ENCODE measurements at places on chromosomes 6 and 20. TPM values are rescaled to one million over a fixed set of nuclear protein-coding genes. Genes with fewer than 3 reads are reported as not detected.

CYP24A1 gene
- not detected for polyA plus RNA-seq

MOCS1 gene
- 0.59 TPM for polyA plus RNA-seq

DEFB124 gene
- polyA plus RNA-seq = not detected

POU5F1 gene
- not detected for polyA plus RNA-seq

RIMS4 gene
- polyA plus RNA-seq = not detected

ASIP gene
- polyA plus RNA-seq = 0.43 TPM

GRCh38 chr6:86936834-86937218, 502 bp upstream of the HTR1E start:
- DNase-seq = no peak

GRCh38 chr6:359261-360035, 32.1 kb upstream of the IRF4 start:
- no peak for DNase-seq

DNA sequence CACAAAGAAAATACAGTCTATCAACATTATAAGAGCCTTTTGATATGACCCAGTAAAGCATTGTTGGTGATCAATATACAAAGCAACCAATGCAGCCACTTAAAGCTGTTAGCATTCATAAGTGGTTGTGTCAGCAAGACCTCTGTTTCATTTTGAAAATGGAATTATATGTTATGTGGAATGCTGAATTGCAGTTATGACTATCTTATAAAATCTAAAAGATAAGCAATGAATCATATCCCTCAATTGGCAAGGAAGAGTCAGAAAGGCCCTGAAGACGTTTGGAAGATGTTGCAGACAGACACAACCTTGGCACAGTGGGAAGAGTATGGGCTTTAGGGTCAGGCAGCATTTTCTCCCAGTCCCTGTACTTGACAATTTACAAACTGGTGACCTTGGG, 93.8 kb upstream of the RNF217 start:
- no peak for DNase-seq

- peak; percentile 18 for DNase-seq
These were observed 203.8 kb upstream of the LRFN2 start for GRCh38 chr6:40791004-40791403.

- no peak for DNase-seq
These were observed 1.9 kb upstream of the PPP1R3G start for GRCh38 chr6:5083307-5083583.

DNA sequence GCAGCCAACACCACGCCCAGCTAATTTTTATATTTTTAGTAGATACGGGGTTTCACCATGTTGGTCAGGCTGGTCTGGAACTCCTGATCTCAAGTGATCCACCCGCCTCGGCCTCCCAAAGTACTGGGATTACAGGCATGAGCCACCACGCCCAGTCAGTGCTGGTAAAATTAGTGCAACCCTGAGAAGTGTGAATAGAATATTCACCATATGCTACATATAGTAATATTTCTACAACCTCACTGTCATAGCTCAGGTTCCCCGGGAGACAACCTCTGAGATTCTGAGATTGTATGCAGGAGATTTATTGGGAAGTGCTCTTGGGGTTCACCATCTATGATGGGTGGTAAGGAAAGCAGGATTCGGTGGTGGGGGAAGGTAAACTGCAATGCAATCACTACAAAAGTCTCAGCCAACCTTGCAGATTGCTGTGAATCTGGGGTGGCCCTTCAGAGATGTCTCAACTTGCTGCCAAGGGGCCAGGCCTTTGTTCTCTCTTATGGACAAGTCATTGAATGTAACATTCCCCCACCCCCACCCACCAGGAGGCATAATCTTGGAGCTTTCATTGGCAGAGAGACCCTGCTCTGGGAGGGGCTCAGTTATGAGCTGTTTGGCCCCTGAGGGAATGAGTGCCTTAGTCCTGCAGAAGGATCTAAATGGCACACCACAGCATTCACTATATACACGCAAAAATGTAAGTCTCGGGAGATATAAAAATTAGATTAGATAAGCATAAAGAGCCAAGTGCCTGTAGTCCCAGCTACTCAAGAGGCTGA, 34.0 kb upstream of the SEC63 start:
- no peak for DNase-seq

DNA sequence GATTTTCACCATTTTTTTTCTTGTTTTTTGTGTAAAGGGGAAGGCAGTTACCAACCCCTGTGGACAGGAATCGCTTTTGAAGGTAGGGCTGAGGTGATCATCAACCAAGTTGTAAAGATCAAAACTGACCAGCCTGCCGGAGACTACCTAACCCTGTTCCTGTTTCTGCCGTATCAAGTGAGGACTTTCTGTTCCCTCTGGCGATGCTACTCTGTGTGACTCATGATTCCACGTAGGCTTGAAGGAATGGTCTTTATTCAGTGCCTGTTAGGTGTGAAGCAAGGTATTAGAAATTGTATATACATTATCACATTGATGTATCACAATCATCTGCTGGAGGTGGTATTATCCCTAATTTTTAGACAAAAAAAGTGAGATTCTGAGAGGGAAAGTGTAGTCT, 161.3 kb downstream of the SOX4 start:
- no peak for DNase-seq

- DNase-seq = no peak
These were observed 48.9 kb upstream of the OLIG3 start for GRCh38 chr6:137543114-137543513.

- DNase-seq = no peak
These were observed 51.5 kb downstream of the GMDS start for GRCh38 chr6:2193931-2194330.

DNA sequence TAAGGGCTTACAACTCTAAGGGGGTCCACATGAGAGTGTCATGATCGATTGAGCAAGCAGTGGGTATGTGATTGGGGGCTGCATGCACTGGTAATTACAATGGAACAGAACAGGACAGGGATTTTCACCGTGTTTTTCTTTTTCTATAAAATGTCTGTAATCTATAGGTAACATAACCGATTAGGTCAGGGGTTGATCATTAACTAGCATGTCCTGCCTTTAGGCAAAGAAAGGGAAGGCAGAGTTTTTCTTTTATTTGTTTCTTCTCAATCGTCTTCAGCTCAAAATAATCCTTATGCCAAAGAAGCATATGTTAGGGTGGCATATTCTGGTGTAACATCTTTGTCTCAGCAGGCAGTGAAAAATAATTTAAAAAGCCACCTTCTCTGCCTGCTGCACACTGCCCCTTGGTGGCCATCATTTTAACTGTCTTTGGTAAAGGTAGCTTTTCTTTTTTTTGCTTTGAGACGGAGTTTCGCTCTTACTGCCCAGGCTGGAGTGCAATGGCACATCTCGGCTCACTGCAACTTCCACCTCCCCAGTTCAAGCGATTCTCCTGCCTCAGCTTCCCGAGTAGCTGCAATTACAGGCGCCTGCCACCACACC, 9.7 kb upstream of the CEP43 start:
- peak; percentile 51 for DNase-seq

DNA sequence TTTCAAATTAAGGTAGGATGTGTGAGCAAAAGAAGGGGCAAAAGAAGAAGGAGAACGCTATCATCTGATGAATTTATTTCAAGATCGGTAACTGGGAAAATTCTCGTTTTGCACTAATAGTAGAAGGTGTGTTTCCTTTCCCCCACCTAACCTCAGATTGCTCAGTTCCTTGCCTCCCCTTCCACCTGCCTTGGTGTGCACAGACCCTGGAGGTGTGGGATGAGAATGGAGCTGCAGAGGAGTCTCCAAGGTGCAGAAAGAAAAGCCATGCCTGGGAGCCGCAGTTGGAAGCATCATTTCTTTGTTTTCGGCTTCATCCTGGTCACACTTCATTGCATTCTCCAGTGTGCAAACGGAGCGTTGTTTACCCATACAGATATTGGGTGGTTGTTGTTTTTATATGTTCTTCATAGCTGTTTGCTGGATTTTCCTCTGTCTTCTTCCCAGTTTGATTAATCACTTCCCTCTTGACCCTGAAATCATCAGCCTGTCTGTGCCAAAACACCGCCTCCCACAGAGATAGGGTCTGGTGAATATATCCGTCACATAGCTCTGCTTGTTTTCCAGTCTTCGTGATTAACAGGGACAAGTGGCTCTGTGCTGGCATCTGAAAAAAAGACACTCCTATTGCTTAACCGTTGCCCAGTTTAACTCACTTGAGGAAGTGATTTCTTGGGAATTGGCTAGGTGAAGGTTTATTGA, 40.2 kb upstream of the NEDD9 start:
- DNase-seq = no peak

DNA sequence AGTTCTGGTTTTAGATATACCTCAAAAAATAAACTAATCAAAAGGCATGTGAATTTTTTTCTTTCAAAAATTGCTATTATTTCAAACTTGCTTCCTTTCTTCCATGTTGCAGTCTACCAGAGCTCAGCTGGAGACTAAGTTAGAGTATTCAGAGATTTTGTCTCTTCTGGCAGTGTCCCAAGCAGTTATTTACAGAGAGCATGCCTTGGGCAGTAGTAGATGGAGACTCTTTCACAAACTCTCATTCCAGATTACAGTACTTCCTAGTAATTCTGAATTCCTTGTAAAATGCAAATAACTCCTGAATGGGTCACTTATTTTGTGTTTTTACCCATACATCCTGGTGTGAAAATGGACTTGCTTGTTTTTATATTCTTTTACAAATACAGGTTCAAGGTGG, 703.4 kb downstream of the EPHA7 start:
- no peak for DNase-seq

DNA sequence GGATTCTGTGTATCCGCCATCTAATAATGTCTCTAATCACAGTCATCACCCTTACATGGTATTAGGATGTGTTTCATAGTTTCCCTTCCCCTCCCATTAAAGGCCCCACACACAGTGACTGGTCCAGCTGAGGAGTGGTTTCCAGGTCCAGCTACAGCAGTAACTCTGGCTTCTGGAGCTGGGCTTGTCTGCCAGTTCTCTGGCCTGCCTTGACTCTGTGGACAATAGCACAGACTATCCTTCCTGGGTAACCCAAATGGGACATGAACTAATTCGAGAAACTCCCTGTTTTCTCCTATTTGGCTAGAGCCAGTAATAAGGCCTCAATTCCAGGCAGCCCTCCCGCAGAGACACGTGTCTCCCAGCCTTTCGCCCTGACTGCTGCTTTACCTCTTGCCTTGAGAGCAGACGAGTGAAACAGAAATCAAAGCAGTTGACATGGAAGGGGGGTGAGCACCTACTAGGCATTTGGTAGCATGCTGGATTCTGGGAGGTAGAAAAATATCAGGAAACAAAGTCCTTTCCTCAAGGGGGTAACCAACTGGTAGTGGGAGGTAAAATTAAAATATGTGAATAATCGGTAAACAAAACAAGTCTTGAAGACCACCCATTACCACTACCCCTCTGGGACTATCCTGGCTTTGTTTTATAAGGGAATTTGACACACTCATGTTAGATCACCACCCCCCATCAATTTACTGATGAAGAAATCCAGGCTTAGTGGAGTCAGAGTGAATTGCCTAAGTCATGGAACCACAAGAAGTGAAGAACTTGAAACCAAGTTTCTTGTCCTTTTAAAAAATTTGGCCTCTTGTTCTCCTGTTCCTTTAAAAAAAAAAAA, 1.2 kb downstream of the TRAF3IP2 start:
- no peak for DNase-seq

DNA sequence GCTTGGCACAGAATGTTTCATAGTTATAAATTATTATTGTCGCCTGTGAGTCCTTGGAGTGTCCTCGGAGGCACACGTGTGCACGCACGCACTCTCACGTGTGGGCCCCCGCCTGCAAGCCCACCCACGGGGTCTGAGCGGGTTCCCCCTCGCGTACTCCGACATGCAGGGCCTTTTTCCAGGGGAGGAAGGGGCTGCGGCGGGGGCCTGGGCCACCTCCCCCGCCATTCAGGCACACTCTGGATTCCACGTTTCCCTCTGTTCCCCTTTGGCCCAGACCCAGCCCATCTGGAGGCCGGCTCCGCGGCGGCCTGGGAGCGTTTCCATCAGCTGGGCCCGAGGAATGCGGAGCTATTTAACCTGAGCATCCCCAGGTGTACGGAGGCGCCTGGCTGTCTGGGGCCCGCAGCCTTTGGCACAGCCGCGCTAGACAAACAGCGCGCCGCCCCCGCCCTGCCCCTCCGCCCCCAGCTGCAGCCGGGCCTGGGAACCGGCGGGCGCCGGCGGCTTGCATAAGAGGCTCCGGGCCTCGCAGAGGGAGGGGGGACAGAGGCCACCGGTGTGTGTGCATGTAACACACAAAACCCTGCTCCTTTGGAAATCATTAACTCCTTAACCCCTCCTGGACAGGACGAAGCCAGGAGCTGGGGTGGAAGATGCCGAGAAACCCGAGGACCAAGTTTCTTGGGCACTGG, 3.3 kb downstream of the ID1 start:
- DNase-seq = no peak

DNA sequence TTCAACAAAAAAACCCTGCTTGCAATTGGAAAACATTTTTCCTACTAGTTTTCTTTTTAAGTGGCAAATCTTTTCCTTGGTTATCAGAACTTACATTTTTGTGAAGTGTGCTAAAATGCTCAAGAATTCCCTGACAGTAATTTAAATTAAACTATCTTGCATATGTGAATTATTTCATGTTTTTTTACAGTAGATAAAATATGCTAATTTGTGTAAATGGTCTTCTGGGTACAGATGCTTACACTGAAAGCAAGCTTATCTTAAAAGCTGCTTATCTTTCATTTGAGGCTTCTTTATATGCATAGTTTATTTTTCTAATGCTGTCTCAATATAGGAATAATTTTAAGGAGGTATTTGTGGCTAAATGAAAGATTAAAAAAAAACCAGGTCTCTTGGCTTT, 403.0 kb upstream of the FLRT3 start:
- no peak for DNase-seq

DNA sequence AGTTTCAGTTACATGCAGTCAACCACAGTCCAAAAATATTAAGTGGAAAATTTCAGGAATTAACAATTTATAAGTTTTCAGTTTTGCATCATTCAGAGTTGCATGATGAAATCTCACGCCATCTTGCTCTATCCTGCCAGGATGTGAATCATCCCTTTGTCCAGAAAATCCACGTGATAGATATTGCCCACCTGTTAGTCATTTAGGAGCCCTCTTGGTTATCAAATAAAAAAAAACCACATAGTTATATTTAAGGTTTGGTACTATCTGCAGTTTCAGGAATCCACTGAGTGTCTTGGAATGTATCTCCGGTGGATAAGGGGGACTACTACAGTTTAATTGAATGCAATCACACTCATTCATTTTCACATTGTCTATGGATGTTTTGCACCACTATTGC, 1249.0 kb upstream of the CITED2 start:
- no peak for DNase-seq

GRCh38 chr6:106927531-106928398, 46.8 kb downstream of the CD24 start:
- DNase-seq = no peak

DNA sequence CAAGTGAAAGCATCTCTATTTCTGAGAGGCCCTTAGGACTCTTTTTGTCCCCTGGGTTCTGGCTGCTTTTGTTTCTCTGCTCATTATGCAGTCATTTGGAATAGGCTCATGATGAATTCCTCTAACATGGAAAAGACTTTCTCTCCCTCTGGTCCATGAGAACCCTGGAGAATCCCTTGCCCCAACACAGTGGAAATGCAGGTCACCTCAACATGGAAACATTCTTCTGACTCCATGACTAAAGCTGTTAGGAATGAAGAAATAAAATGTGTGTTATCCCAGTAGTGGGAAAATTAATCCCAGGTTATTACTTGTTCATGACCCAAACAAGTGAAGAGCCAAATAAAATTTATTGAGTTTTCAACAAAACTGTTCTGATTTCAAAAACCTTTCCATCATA, 458.6 kb downstream of the EPM2A start:
- DNase-seq = no peak
